ENCODE measurements at places on chromosomes 11 and 22. TPM values are rescaled to one million over a fixed set of nuclear protein-coding genes. Genes with fewer than 3 reads are reported as not detected.

DNA sequence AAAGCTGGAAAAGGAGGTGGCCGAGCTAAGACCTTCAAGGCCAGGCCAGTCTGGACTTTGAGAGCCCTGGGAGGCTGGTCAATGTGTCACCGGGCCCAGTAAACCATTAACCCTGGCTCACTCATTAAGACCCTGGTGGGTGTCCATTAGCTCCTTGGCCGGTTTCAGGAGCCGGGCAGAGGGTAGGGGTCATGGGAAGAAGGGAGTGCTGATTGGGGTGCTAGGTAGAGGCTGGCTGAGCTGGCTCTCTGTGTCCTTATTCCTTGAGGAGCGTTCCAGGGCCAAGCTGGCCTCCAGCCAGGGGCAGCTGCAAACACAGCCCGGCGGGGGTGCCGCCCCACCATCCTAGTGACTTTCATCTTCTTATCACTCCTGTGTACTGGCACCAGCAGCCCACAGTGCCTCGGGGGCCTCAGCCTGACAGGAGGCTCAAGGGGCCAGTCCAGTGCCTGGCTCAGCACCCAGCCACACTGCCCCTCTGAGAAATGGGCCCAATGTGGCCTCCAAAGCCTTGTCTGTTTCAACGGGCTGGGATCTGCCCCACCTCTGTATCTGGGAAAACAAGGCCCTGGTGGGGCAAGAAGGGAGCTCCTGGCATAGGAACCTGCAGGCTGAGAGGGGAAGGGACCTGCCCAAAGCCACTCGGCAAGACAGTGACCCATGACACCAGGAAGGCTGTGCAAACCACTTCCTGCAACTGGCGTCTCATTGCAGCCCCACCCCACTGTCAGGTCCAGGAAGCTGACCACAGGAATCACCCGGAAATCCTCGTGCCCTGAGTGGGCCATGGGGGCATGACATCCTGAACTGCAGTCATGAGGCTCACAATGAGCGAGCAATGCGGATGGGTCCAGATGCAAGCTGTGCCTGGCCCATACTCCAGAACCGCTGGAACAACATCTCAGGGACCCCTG, 15.1 kb upstream of the RGL4 start:
- peak; percentile 71 for DNase-seq

Gene CCDC116
- total RNA-seq: 0.38 TPM

Gene SMIM35
- not detected for total RNA-seq

DNA sequence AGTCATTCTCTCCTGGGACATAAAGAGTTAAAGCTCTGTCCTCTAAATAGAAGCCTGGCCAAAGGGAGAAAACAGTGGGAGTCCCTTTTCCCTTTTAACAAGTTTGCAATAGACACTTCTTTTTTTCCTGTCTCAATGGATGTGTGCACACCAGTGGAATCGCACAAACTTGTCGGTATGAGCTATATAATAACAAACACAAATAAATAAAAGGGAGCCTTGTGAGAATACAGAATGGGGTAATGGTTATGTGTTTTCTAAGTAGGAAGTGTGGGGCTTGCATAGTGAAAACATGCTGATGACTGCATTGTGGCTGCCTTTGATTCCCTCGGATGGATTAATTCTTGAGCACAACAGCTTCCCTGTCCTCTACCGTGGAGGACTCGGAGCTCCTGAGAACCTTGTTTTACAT, 131.9 kb downstream of the WNT7B start:
- DNase-seq: no peak

DNA sequence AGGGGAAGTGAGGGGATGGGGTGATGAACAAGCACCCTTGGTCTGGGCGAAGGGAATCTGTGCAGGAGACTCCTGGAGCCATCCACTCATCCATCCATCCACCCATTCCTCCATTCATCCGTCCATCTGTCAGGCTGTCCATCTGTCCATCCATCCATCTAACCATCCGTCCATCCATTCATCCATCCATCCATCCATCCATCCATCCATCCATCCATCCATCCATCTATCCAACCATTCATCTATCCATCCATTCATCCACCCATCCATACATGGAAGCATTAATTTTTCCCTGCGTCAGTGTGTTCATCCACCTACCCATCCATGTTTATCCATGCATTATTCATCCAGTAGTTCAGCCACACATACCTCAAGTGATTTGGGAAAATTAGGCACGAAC, 32.0 kb downstream of the WNT11 start:
- no peak for DNase-seq

DNA sequence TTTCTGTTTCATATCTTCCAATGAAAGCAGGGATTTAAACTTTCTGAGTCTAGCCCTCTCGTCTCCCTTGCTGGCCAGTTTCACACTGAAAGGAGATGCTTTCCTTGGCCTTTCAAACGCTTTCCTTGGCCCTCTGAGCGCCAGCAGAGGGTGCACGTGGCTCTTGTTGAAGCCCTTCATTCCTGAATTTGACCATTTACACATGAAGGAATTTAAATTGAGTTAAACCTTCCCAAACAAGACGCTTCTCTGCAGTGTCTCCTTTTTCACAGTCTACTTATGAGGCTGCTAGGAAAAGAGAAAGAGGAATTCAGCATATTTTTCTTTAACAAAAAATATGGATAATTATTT, 21.6 kb downstream of the NNMT start:
- DNase-seq: peak; percentile 34

DNA sequence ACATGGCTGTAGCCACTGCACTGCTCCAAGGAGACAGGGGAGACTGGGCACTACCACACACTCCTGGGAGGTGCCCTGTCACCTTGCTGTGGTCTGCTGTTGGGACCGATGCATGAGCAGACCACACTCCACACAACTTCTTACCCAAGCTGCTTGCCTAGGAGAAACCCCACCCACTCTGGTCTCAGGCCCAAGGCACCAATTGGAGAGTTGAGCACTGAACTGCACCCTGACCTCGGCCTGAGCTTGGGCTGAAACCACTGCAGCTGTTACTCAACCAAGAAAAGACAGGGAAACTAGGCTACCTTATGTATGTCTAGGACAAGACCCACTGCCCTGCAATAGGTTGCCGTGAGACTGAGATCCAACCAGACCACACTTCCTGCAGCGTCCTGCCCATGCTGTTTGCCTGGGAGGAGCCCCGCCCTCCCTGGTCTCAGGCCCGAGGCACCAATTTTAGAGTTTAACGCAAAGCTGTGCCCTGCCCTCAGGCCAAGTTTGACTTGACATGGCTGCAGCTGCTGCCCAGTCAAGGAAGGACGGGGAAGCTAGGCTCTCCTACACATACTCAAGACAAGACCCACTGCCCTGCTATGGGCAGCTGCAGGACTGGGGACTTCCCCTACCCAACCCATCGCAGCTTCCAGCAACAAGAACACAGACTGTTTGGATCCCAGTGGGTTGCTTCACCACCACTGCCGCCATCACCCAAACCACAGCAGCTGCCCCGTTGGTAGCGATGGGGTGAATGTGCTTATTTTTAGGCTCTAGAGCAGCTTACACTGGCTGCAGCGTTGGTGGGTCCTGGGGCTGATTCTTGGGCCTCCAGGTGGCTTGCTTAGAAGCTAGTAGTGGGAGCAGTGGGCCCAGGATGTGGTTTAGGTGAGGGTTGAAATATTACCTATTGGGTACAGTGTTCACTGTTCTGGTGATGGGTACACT, 66.8 kb downstream of the BRD1 start:
- peak; percentile 82 for DNase-seq

DNA sequence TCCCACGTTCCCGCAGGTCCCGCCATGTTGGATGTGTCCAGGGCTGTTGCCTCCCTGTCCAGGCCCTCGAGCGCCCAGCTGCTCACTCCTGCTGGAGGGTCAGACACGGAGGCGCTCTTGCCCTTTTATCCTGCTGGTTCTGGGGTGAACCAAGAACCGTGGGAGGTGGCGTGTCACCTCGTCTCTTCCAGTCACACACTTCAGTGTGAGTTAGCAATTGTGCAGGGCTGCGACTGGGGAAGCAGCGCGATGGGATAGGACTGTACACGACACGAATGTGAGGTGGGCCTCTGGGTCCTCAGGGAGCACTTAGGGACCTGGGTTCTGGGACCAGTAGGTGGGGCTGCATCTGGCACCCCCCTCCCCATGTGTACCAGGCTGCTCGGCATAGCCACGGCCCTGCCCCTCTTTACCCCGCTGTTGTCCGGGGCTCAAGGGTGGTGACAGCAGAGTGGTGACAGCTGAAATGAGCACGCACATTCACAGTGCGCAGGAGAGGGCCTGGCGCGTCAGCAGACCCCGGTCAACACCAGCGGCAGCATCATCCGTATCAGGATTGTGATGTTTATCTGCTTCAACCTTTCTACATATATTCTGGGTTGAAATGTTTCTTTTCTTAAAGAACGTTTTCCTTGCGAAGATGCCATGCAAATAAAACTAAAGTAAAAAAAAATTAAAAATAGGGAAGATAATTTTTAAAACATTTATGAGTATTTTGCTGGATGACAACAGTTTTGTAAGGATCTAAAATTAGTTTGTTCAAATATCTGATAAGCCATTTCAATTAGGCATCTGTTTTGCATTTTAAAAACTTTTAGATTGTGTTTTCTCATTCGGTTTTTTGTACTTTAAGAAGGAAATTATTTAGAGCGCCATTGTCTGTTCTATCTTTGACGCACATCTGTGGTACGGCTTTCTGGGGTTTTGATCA, 210.7 kb downstream of the TBC1D22A start:
- no peak for DNase-seq

Gene EMSY
- total RNA-seq: 46.2 TPM

DNA sequence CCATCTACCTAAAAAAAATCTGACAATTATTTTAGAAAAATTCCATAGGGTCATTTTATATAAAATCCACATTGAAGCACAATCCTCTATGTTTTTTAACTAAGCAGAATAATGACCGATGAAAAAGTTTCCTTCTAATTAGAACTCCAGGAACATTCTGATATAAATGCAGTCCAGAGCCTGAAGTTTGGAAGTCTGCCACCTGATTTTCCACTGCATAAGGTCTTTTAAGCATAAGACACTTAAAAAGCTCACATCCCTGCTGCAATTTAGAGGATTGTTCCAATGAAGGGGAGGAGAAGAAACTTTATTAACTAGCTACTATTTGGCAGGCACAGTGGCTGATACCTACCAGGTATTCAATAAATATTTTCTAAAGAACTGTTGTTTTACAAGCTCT, 570.3 kb upstream of the ANO5 start:
- no peak for DNase-seq

DNA sequence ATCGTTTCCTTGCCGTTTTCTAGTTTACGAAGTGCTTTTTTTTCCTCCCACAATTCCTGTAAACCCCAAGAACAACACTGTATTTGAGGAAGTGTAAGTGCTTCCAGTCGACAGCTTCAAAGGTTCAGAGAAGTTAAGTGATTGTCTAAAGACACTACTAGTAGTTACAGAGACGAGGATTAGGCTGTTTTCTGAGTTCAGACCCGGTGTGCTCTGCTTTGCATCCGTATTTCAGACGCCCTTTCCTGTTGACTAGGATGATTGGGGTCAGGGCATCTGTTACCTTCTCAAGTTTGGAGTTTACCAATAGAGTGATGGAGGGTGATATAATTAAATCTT, 430 bp downstream of the CLP1 start:
- no peak for DNase-seq

DNA sequence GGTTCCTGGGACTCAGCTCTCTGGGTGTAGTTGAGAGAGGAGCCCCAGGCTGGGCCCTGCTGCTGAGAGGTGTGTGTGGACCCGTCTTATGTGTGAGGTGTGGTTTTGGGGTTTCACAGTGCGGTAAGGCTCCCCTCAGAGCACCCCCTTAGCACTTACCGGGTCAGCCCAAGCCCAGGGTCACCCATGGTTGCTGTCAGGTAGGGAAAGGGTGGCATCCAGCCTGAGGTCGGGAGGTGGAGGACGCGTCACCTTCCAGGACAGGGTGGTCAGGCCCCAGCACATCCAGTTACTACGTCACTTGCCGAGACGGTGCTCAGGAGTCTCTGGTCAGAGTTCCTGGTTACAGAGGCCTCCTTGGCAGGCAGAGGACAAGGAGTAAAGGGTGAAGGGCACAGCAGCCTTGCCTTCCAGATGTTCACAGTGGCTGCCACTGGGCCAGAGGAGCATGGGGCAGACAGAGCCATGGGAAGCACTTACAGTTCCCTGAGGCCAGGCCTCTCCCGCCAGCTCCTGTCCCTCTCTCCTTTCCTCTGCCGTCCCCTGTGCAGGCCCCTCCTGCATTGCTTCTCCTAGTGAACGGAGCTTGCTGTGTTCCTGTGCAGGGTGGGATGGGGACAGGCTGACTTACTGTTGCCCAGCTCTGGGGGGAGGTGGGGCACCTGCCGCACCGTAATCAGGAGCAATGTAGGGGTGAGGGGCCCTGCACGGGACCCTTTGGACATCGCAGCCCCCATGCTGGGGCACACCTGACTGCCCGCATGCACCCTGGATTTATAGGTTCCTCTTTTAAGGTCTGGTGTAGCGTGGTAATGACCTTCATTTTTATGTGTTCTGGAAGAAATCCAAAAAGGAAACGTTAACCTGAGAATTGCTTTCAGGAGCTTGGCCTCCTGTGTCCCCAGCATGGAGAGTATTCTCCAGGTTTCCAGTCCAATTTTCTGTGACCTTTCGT, 285.9 kb downstream of the TBC1D22A start:
- no peak for DNase-seq

GRCh38 chr11:48054994-48055291, 74.6 kb downstream of the PTPRJ start:
- DNase-seq: no peak

Gene CELSR1
- not detected for total RNA-seq

- DNase-seq: no peak
These were observed 66.4 kb downstream of the DGCR2 start for GRCh38 chr22:19055801-19056200.

- no peak for DNase-seq
These were observed 178.8 kb downstream of the IGLL1 start for GRCh38 chr22:23401111-23401909.

Gene DDI1
- not detected for total RNA-seq

Gene ANGPTL5
- not detected for total RNA-seq

Gene AAMDC
- 40.3 TPM for total RNA-seq

Gene PGA5
- total RNA-seq: not detected

DNA sequence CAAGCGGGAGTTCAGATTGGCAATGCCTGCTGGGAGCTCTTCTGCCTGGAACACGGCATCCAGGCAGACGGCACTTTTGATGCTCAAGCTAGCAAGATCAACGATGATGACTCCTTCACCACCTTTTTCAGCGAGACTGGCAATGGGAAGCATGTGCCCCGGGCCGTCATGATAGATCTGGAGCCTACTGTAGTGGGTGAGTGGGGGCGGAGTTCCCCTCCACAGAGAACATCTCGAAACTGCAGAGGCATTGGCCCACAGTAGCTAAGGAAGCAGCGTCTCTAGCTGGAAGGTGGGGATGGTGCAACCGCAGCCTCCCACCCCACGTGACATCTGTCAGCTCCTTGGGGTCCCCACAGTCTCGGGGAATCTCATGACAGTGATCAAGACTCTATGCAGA, 10.9 kb downstream of the TUBA8 start:
- no peak for DNase-seq

Gene VSIG2
- total RNA-seq: not detected

- DNase-seq: peak; percentile 75
These were observed 1.0 kb upstream of the TOB2 start for GRCh38 chr22:41447435-41448188.

Gene INS
- total RNA-seq: not detected

- DNase-seq: no peak
These were observed 14.3 kb downstream of the MTCH2 start for GRCh38 chr11:47628026-47628425.

Gene HTR3A
- not detected for total RNA-seq

Gene UBQLN3
- not detected for total RNA-seq

Gene MN1
- 36.6 TPM for total RNA-seq
